Fibroblast of skin of abdomen (primary cell): ENCODE measurements at places on chromosomes 11 and 22.

DNA sequence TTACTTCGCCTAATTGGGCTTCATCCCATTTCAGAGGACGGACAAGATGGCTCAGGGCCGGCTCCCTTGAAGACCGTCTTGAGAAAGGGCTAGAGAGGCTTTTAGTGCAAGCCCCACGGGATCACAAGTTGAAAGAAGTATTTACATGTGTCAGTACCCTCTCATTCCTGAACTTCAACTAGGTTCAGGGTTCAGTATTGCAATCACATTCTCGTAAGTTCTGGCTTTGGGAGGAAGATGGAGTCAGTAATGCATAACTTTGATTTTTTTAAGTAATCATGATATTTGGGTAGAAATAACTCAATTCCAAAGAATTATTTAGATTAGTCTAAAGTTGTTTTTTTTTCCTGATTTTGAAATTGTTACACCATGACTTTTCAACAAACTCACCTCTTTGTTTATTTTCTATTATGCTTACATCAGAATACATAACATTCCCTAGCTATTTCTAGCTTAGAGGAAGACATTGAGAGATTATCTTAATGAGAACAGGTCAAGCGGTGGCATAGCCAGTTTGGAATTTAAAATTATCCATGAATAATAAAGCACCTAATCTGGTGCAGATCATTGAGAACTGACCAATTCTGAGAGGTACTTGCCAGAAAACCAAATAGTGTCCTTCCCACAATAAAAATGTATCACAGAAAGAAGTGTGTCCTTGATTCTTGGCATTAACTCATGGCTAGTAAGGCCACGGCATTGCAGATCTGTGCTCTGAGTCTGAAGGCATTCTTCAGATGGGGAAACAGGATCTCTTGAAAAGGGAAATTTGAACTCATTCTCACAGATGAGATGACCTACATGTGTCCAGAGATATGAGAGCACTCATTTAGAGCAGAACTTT, 92.1 kb upstream of the BLID start:
- peak; percentile 24 for DNase-seq

DNA sequence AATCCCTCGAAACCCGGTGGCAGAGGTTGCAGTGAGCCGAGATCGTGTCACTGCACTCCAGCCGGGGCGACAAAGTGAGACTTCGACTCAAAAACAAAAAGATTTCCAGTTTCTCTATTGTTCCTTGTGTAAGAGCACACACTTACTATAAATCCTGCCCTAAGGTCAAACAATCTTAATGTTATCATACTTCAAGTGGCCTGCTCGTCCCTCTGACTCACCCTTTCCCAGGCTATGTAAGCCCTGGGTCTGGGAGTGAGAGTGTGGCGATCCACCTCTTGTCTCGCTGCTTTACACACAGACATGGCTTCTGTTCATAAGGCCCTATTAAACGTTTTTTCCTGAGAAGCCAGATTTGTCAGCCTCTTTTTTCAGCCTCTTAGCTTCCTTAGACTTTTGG, 24.4 kb upstream of the A4GALT start:
- peak; percentile 41 for DNase-seq

DNA sequence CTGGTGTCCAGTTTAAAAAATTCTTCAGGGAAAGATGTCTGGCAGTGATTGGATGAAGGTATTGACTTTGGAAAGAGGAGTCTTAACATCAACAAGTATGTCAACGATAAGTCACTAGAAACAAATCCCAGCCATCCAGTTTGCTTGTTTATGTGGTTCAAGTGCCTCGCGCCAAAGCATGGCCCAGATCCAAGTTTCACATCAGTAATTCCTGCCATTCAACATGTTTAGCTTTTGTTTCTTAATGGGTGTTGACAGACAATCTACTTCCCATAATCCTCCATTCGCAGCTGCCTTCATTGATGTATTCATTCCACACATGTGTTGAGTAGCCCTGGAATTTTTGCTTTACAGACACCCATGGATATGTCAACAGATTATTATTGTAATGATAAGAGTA, 77.8 kb downstream of the UBASH3B start:
- peak; percentile 63 for DNase-seq

GRCh38 chr22:17258015-17258787, 39.0 kb upstream of the ADA2 start:
- peak; percentile 20 for DNase-seq

DNA sequence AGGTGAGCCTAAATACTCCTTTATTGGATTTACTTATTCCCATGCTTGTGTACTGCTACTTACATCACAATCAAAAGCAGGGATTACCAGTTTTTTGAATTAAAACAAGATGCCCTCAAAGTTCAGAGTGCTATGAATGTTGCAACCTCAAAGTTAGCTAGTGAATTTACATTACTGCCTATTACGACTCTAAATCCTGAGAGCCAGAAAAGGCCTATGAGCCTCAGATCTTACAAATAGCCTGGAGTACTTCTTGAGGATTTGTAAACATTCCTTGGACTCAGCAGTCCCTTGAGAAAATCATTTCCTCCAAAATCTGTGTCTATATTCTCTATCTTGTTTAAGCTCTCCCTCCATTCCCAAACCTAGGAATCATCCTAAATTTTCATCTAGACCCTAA, 25.5 kb downstream of the CHORDC1 start:
- DNase-seq: no peak

DNA sequence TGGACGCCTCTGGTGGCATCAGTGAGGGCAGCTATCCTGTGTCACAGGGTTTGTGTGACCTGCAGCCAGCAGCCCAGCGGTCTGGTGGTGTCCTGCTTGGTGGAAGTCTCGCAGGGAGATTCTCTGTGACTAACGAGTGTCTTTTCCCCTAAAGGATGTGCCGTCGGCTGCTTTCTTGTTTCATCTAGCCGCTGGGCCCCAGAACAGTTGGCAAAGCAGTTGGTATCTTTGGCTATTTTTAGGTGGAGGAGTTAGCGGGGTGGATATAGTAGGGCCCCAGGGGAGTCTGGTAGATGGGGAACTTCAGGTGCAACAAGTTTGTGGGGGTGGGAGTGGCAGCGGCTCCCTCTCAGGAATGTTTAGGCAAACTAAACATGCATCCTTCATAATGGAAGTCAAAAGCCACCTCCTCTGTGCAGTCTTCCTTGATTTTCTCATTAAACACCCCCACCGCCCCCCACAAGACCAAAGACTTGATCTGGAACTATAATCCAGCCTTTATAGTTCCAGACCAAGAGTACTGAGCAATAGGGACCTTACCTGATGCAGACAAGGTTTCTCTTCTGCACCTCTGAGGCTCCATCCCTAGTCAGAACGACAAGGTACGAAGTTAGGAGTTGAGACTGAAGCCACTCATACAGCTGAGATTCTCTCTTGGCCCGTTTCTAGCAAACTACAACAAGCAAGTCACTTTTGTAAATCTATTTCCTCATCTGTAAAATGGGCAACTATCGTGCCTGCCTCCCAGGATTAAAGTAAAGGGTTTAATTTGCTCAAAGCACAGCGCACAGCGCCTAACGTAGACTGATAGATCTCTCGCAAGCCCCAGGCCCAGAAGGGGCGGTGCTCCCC, 1.1 kb upstream of the PELI3 start:
- no peak for DNase-seq

- DNase-seq: no peak
Observed at GRCh38 chr22:49247194-49247924, 580.3 kb downstream of the BRD1 start.

GRCh38 chr11:111416231-111416960, 37.3 kb upstream of the POU2AF1 start:
- DNase-seq: no peak

DNA sequence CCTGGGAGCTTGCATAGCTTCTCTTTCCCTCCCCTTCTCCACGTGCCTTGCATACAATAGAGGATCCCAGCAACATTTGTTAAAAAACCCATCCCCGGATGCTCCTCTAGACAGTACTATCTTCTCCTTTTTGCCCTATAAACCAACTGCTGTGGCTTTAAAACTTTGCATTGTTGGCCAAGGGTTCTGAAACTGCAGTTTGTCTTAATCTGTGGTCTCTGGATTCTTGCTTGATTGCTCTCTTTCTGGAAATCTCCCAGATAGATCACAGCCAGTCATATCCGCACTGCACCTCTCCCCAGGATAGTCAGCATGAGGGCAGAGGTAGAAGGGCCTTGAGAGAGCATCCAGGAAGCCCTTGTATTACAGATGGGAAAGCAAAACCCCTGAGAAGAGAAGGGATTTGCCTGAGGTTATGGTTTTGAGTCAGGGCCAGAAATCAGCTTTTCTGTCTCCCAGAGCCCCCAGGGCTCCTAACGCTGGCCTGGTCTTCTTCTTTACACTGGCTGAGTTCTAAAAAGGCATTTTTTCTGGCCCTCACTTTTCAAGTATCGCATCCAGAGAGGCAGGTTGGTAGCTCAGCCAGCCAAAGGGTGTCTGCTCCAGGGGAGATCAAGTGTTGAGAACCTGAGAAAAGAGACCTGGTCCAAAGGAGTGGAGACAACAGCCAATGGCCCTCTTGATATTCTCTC, 70.6 kb downstream of the ADM start:
- DNase-seq: peak; percentile 98

DNA sequence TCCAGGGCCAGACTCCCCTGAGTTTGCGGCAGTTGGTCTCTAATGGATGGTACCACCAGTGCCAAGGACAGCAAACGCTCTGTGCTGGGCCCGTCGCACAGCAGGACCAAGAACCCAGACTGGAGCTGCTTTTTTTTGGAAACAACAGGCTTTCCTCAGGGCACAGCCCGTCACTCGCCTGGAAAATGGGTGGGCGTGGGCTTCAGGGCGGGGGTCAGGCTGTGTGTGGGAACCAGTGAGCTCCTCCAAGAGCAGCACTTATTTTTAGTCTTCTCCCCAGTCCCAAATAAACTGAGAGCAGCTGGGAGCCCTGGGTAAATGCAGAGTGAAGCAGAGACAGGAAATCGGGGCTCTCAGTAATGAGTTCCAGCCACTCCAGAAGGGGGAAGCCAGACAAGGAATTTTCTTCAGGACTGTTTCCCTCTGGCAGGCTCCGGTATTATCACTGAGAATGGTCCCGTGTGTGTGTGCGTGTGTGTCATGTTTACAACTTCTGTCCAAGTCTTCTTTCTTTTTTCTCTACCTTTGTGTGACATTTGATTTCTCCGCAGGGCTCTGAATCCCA, 63.0 kb downstream of the PPFIBP2 start:
- DNase-seq: peak; percentile 72

GRCh38 chr22:41745968-41746367, 46.7 kb downstream of the MEI1 start:
- DNase-seq: no peak

DNA sequence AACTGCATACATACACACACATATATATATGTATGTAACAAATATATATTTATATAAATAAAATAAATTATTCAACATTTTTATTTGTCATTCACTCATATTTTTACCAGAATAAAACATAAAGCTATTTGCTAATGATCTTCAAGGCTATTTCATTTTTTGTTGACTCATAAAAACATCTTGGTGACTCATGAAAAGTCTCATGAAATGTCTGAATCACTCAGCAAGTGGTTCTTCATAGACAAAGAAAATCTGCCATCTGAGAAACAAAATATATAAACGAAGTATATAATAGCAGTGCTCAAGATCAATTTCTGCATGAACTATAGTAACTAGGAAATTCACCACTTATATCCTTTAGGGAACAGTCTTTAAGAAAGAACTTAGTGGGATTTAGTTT, 764.8 kb upstream of the FAT3 start:
- no peak for DNase-seq

DNA sequence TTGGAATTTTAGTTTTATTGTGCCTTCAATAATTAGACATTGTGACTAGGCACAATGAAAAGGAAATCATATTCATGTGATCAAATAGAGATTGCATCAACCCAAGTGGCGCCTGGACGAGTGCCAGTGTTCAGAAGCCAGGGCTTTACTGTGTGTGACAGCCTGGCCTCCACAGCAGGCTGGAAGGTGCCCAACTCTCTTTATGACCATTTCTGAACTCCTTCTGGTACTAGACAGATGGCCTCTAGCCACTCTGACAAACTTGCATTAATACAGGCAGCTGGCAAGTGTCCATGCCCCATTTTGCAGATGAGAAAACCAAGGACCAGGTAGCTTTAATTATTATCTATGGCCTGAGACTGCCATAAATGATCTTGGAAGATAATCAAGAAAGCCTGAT, 8.3 kb upstream of the POU2AF1 start:
- no peak for DNase-seq

DNA sequence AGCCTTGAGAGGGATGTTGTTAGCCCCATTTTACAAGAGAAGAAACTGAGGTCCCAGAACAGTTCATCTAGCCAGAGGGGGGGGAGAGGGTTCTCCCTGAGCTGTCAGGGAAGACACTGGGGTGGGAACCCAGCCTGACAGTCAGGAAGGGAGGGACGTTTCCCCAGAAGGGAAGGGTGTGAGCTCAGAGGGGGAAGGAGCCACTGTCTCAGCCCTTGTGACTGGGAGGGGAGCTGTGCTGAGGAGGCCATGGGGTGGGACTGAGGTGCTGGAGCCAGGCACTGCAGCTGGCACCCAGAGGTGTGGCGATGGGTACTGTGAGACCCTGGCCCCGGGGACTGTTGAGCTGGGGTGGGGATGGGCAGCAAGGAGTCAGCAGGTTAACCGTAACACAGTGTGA, 35.7 kb downstream of the DAGLA start:
- DNase-seq: no peak

- peak; percentile 65 for DNase-seq
Observed at GRCh38 chr11:63837027-63837688, 1.8 kb upstream of the MARK2 start.

DNA sequence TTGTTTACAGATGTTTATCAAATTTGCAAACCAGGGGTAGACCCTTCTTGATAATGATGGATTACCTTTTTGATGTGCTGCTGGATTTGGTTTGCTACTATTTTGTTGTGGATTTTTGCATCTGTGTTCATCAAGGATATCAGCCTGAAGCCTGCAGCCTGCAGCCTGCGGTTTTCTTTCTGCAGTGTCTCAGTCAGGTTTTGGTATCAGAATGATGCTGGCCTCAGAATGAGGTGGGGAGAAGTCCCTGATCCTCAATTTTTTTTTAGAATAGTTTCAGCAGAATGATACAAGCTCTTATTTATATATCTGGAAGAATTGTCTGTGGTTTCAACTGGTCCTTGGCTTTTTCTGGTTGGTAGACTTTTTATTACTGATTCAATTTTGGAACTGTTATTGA, 19.7 kb upstream of the RAB38 start:
- DNase-seq: no peak

- DNase-seq: no peak
Observed at GRCh38 chr22:24459911-24460310, 32.5 kb downstream of the ADORA2A start.

GRCh38 chr22:19064354-19065054, 57.7 kb downstream of the DGCR2 start:
- no peak for DNase-seq

DNA sequence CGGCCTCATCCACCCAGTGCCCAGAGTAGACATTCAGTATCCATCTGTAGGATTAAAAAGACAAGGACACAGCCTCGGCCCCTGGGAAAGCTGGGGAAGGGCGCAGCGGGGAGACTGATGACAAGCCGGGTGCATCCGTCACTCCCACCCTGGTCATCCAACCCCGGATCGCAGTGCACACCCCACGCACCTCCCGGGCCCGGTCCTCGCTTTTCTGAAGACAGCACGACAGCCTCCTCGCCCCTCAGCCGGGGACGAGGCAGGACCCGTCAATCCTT, 1.1 kb downstream of the FCHSD2 start:
- DNase-seq: no peak
